ENCODE measurements at places on chromosomes 12 and 14.

DNA sequence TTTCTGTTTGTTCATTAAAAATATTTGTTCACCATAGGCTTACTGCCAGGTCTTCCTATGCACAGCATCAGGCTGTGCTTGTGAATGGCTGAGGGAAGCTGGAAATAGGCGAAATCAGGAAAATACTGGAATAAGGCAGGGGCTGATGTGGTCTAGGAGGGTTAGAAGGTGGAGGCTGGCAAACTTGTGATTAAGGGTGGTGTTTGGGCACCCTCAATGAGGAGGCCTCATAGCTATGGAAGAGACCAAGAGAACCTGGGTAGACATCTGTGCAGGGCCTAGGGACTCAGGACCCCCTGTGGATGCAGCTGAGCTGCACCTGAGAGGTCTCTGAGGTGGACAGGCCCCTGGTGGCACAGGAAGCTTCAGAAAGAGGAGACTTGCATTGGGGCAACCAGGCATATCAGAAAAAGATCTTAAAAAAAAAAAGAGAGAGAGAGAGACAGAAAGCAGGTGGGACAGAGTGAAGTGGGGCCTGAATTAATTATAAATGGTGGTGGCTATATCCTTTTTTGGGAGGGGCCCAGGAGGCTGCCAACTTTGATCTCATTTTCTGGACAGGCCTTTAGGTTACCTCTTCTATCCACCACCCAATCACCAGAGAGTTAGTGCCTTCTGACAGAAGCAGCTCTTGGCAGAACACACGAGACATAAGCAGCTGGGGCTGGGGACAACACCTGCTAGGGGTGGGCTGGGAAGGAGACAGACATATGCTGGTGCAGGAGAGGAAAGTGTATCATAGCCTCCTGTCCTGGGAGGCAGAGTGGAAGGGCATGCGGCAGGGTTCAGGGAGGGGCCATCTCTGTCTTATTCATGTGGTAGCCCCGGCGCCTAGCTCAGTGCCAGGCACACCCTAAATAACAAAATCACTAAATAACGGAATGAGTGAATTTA, 46.7 kb upstream of the ATP23 start:
- no peak for DNase-seq

DNA sequence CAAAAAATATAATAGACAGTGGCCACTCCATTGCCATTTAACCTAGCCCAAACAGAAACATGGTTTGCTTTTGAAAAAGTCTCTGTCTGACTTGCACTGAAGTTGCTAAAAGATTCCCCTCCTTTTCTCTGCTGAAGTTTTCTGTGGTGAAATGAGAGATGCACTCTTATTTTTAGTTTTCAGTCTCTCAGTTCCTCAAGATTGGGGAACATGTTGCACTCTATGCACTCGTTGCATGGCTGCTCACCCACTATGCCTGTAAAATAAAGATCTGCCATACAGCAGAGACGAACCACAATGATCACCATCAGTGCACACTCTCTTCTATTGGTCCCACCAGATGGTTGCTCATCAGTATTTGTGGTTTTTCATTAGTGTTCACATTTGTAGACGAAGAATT, 13.1 kb upstream of the DAAM1 start:
- DNase-seq: no peak

DNA sequence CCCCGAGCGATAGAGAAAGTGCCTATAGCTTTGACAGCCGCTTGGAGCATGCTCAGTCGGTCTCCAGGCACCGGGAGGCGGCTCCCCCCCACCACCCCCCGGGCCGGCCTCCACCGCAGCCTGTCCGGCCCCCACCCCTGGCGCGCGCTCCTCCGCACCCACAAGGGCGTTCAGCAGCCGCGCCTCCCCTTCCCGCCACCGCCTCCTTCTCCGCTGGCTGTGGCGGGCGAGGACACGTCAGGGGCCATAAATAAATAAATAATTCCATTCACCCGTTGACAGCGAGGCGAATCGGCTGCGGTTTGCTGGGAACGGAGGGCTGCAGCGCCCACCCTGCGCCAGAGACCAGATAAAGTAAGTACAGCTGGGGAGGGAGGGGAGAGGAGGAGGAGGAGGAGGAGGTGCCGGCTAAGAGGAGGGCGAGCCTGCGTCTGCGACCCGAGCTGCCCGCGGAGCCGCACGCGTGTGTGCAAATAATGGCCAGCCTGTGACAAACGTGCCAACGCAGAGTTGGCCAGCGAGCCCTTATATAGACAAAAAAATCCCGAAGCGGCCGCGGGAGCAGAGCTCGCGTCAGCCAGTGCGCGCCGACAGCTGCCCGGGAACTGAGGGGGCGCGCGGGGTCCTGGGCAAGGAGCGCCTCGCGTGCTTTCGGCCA, at the start of gene SLC16A7:
TSS of gene SLC16A7 (plus strand) at position 147 of the 658 bp plus-strand sequence. CDS start 108,773 bp downstream, outside the sequence.
- peak; percentile 92 for DNase-seq

- no peak for DNase-seq
These were observed 1.0 kb upstream of the GPD1 start for GRCh38 chr12:50102646-50103309.

- no peak for DNase-seq
These were observed 68.9 kb downstream of the NCOR2 start for GRCh38 chr12:124498275-124499189.

DNA sequence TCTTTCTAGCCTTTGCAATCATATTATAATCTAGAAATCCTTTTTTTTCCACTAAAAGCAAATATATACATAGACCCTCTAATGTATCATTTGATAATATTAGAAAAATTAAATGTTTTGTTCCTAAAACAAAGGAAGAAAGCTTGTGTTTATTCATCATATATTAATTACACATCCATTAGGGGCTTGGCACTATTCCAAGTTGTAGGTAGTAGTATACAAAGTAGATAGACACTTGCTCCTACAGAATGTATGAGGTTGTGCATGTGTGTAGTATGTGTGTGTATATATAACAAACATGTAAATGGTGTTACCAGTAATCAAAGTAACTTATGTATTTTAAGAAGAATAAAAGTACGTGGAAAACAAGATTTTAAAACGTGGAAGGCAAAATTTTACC, 15.0 kb upstream of the KCNMB4 start:
- DNase-seq: no peak

DNA sequence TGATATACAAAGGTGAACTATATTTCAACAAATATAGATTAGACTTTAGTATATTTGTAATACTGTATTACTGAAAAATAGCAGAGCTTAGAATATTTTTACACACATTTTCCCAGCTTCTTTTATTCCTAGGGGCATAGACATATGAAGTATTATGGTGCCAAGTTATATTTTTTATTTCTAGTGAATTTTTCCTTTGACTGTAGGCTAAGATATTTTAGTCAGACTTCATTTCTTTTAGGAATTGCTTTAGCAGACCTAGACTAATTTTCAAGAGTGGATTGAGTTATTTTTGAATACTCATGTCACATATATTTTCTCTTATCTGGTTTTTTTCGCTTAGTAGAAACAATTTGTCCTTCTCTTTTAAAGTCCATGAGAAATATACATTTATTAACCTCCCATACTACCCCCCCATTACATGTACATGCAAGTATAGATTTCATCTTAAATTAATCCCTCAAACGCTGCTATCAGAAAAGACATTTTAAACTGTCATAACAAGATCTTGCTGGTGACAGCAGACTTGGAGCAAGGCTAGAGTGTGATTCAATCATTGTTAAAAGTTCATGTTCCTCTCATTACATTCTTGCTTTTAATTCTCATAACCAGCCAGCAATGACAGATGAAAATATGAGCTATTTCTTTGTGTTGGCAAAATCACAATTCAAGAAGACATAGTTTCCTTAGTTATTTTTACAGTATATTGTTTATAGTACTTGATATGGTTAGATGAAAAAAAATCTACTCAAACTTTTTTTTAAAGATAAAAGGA, 456.1 kb downstream of the AEBP2 start:
- DNase-seq: no peak

DNA sequence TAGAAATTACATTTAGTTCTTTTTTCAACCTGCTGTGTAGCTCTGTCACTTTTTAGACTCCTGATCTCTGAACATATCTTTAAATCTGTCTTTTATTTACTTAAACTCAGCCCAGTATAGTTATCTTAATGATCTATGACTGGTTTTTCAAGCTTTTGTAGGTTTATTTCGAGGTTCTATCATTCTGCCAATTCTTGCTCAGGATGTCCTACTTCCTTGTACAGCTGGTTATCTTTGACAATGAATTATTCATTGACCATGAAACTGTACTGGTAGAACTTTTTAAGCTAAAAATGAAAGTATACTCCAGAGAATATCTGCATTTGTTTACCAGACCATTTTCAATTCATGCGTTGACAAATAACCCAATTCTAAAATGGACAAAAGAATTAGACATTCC, 37.8 kb downstream of the TC2N start:
- DNase-seq: no peak

DNA sequence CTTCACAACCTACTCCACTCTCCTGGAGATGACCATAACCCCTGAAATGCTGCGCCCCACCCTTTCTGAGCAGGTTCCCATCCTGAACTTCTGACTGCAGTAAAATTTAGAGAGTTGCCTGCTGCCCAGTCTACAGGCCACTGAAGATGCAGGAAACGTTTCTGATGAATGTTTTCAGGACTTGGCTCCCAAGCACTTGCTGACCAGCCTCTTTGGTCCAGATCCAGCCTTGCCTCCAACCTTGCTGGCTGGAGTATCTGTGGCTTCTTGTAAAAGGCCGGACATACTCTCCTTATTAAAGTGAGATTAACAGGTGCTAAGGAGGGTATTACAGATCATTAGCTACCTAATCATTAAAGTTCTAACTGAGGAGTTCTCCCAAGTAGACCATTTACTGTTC, 70.3 kb upstream of the STXBP6 start:
- DNase-seq: no peak

DNA sequence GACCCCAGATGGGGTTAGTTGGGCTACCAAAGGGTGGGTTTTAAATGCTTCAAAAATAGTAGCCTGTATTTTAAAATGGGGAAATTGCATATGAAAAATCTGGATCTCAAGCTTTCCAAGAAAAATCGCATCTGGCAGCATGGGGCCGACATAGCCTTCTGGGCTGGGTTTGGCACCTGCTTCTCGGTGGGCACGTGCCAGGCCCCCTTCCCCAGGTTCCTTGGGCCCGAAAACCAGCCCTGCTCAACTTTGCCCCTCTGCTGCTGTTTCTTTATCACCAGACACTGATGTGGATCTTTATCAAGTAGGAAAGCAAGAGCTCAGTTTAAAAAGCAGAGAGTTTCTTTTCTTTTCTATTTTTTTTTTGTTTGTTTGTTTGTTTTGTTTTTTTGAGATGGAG, 95.1 kb downstream of the DICER1 start:
- no peak for DNase-seq

DNA sequence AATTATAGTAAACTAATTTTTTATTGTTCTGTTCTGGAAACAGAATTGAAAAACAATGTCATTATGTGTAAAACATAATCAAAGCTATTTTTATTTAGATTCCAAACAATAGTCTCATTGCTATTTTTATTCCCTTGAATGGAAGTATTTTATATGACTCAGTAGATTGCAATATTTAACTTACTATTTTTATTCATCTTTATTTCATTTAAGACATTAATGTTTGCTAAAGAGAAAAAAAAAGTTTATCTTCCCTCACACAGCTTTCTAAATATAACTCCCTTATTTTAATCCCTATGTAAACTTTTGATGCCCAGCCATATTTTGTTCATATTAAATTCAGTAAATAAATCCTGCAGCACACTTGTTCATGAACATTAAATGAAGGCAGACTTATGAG, 622.4 kb downstream of the SLC6A15 start:
- DNase-seq: no peak

DNA sequence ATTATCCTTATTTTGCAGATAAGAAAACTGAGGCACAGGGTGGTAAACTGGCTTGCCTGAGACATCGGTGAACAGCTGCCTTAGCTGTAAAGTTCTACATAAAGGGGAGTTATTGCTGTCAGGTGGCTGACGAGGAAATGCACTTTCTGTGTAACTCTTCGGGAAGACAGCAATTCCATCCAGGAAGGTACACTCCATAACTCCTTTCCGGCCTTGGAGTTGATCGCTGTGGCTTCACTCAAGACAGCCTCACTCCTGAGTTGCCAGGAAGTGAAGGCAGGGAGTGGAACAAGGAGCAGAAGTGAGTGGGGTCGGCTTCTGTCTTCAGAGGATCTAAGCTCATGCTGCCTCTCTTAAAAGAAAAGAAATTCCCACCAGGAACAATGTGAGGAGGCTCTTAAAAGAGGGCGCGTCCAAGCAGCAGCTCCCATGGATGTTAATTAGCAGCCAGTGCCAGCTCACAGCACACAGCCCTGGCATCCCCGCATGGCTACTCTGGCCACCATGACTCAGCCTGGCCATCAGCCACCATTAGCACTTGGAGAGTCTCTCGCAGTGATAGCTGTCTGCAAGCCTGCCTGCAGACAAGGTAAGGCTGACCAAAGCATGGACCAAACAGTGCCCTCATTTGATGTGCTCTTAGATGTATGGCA, 60.3 kb downstream of the NUAK1 start:
- peak; percentile 81 for DNase-seq

GRCh38 chr14:96986256-96987085, 189.3 kb downstream of the VRK1 start:
- no peak for DNase-seq

- DNase-seq: peak; percentile 62
These were observed 46.7 kb downstream of the WBP11 start for GRCh38 chr12:14756334-14757143.

GRCh38 chr12:122837306-122838265, 2.3 kb downstream of the HIP1R start:
- peak; percentile 41 for DNase-seq

GRCh38 chr12:26799741-26800140, 33.3 kb downstream of the ITPR2 start:
- DNase-seq: no peak

- DNase-seq: no peak
These were observed 108.3 kb downstream of the CRADD start for GRCh38 chr12:93785249-93786010.

DNA sequence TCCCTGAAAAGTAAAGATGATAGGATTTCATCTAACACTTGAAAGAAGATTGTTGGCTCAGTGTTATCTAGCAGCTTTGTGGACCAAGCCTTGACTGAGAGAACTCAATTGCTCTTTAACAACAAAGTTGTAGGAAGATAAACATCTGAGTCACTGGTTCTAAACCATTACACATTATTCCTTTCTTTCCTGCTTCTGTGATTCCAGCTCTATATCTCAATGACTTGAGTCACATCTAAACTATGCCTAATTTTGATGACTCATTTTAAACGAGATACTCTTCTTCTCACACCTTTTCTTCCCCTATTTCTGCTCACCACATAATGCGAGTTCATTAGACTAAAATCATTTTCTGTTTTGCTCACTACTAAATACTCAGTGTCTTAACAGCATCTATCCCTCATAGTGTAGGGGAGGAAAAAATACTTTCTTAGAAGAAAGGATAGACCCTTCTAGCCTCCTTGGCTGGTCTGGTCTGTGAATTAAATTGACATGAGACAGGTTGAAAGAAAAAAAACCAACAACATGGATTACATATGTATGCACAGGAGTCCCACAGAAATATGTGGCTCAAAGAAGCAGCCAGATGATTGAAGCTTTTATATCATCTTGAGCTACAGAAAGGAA, 201.4 kb downstream of the C12orf50 start:
- no peak for DNase-seq

DNA sequence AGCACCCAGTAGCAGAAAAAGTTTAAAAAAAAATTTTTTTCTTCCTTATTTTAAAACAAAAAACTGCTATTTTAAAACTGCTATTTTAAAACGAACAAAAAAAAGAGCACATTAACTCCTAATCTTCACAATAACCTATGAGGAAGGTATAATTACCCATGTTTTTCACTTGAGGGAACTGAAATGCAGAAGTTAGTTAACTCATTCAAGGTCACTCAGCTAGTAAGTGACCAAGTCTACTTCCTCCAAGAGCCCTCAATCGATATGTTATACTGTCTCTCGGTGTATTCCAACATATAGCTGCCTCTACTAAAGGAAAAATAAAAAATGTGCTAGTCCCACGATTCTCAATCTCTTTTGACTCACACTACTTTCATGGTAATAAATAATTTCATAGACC, 7.8 kb downstream of the RPAP3 start:
- DNase-seq: no peak
